ENCODE measurements at places on chromosomes 6 and 20.
A peak's percentile ranks its signal among the peaks of the same experiment; 100 is the strongest.

GRCh38 chr6:37663019-37663810 lies 34.5 kb downstream of the MDGA1 start:
- DNase-seq, result no peak

GRCh38 chr6:6005051-6006005 lies 1.4 kb downstream of the NRN1 start:
- DNase-seq, result no peak

DNA sequence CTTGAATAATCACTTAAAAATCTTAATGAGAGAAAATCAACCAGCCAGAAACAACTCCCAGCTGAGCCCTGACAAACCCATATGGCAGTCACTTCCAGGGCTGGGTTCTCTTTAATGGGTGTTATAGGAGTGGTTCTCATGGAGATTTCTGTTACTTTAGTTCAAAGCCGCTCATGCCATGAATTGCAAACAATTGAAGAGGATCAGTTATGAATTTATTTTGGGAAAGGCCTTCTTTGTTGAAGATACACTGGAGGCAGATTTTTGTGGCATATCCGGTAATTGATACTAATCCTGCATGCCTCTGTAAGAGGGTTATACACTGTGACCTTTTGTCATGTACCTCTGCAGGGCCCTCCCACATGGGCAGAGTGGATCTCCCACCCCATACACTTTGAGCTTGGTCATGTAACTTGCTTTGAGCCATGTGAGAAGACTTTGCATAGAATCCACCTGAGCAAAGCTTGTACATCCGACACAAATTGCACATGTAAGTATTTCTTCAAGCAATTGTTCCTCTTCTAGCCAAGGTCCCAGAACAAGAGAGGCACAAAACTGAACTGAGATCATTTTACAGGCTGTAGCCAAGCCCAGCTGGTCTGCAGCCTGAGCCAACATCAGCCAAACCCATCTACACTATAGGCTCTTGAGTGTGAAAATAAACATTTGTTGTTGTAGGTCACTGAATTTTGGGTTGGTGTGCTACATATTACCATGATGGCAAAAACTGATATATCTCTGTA lies 492.3 kb downstream of the PREX1 start:
- DNase-seq, result no peak

GRCh38 chr20:23048283-23049200 lies 930 bp downstream of the THBD start:
- DNase-seq, result peak; percentile 67

GRCh38 chr6:111592726-111593511 lies 12.8 kb downstream of the TRAF3IP2 start:
- no peak for DNase-seq

DNA sequence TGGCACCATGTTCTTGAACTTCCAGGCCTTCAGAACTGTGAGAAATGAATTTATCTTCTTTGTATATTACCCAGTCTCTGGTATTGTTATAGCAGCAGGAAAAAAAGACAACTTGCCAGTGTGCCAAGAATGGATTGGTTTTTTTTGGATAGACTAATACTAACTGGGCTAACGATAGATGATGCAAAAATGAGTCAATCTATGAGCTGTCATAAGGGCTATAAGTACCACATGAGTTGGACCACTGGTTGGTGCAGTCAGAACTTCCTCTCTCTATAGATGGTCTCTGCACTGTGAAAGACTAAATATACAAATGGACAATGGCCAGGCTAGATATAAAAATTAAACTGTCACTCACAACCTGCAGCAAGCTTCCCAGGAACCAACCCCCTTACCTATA lies 87.6 kb upstream of the COL21A1 start:
- DNase-seq, result no peak

DNA sequence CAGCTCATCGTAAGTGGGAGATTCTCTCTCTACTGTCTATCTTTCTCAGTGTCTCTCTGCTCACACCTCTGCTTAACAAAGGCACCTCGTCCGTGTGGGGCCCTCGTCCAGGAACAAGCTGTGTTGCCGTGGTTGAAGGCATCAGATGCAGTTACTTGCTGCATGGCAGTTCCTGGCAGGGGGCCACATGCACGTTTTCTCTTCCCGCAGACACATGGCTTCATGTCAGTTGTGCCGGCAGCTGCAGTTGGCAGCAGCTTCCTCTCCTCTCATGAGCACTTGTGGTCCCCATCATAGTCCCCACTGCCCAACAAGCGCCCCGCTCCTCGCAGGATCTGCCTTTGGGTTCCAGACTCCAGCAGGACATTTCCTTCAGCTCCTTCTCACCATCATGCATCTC lies 7.1 kb upstream of the AFDN start:
- no peak for DNase-seq

GRCh38 chr20:15512916-15513315 lies 1060.3 kb downstream of the KIF16B start:
- no peak for DNase-seq

- DNase-seq, result no peak
Measured at GRCh38 chr6:4324746-4325145, 189.4 kb upstream of the ECI2 start.

DNA sequence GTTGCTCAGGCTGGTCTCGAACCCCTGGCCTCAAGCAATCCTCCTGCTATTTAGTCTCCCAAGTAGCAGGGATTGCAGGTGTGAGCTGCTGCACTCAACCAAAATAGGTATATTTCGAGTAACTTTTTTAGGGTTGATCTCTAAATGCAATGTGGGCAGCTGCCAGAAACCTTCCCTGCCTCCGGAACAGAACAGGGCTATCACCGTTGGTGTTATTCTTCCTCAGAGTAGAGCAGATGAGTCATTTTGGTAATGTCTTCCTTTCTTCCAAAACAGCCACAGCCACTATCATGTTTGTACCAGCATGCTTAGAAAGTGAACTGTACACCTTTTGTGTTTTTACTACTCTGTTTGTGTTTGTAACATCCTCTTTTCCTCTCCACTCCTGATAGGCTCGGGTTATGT lies 44.1 kb downstream of the SNX9 start:
- DNase-seq, result no peak

GRCh38 chr6:15596186-15596896 lies 66.5 kb downstream of the DTNBP1 start:
- DNase-seq, result no peak

DNA sequence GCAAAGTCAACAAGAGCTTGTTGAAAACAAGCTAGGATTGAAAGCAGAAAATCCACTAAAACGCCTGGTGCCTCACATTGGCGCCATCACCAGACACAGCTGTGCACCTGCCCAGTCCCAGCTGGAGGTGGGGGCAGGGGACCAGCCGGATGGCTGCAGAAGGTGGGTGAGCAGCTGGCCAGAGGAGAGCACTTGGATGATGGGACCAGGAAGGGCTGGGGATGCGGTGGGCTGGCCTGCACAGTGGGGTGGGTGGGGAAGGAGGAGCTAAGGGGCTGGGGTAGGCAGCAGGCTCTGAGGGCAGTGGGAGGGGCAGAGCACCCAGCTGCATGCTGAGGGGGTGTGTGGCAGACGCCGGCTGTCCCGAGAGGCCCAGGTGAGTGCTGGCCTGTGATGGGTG lies 7.1 kb downstream of the CABLES2 start:
- DNase-seq, result no peak

GRCh38 chr6:152404086-152404857 lies 232.9 kb downstream of the SYNE1 start:
- no peak for DNase-seq

GRCh38 chr20:58551631-58552030 lies 36.4 kb upstream of the APCDD1L start:
- no peak for DNase-seq

DNA sequence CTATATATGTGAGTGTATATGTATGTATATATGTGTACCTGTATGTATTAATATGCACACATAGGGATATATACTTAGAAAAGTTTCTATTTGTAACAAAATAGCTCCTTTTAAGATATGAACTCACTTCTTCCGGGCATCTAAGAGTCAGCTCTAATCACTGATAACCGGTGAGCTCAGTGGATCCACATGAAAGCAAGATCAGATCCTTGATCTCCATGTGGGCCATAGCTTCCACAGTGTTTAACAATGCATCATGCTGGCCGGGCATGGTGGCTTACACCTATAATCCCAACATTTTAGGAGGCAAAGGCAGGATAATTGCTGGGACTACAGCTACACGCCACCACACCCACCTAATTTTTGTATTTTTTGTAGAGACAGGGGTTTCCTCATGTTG lies 52.6 kb downstream of the ECT2L start:
- DNase-seq, result no peak

DNA sequence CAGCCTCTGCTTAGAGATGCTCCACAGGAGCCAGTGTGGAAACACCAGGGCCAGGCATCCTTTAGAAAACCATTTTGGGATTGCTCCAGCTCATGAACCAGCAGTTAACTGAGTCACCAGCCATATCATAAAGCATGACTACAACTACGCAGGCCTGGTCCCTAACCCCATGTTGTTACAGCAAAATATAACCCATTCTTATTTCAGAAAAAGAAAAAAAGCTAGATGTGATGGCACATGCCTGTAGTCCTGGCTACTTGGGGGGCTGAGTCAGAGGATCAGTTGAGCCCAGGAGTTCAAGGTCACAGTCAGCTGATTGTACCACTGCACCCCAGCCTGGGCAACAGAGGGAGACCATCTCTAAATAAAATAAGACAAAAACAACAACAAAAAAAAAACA lies 36.8 kb downstream of the C6orf15 start:
- no peak for DNase-seq

Data from activated CD8-positive, alpha-beta memory T cell treated with anti-CD3 and anti-CD28 coated beads, Interleukin-2, amount 50 U/mL, for 48 hours (primary cell).